Endothelial cell of umbilical vein (primary cell): ENCODE measurements at places on chromosomes 7 and 10. TPM values are rescaled to one million over a fixed set of nuclear protein-coding genes. Genes with fewer than 3 reads are reported as not detected.

RALA gene
- 181 and 191 TPM in 2 replicates for total RNA-seq

INHBA gene
- total RNA-seq: 23.2 and 32.3 TPM in 2 replicates

CDC123 gene
- 97.3 and 106 TPM in 2 replicates for total RNA-seq

OPALIN gene
- total RNA-seq: not detected in 2 replicates

- H3K27me3 ChIP-seq: no peaks in the 10 kb centered on the region
- no peak overlapping the region for H3K27ac ChIP-seq
These were observed 4.2 kb downstream of the SUN1 start for GRCh38 chr7:836429-836828.

GRCh38 chr7:1052031-1052818 is 7.9 kb downstream of the GPR146 start:
- no peaks in the 10 kb centered on the region for H3K36me3 ChIP-seq
- no peaks in the 10 kb centered on the region for H3K27me3 ChIP-seq
- DNase-seq: no peak

GRCh38 chr7:92115821-92116220 is 18.5 kb downstream of the CYP51A1 start:
- no peaks in the 10 kb centered on the region for H3K27me3 ChIP-seq
- H3K4me3 ChIP-seq: no peak overlapping the region
- no peaks in the 10 kb centered on the region for H3K4me1 ChIP-seq
- DNase-seq: no peak

GRCh38 chr7:155213955-155214740 is 83.5 kb upstream of the INSIG1 start:
- DNase-seq: no peak
- H3K4me3 ChIP-seq: no peak overlapping the region
- no peaks in the 10 kb centered on the region for H3K36me3 ChIP-seq

DNA sequence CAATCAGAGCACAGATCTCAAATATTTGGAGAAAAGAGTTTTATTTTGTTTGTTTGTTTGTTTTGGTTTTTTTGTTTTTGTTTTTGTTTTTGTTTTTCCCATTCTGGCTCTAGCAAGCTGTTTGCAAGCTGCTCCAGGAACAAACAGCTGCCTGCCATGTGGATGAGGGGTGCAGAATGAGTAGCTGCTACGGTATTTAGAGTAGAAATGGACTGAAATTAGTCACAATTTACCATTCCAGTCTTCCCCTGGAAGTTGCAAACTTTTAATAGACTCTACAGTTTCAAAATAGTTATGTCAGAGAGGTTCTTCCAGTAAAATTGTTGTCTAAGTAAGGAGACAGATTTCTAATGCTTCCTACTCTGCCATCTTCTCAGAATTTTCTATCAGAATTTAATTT is 27.1 kb upstream of the TAS2R16 start:
- no peak overlapping the region for H3K4me3 ChIP-seq
- H3K36me3 ChIP-seq: no peaks in the 10 kb centered on the region
- H3K27me3 ChIP-seq: no peaks in the 10 kb centered on the region
- no peak for DNase-seq
- H3K4me1 ChIP-seq: peaks cover 19% of the 10 kb centered on the region

GRCh38 chr10:133039107-133039802 is 48.5 kb upstream of the ADGRA1 start:
- no peaks in the 10 kb centered on the region for H3K4me1 ChIP-seq
- no peaks in the 10 kb centered on the region for H3K36me3 ChIP-seq
- H3K4me3 ChIP-seq: no peak overlapping the region
